Bone marrow (tissue), 2 donors: ENCODE measurements at places on chromosomes 2 and 18.

DNA sequence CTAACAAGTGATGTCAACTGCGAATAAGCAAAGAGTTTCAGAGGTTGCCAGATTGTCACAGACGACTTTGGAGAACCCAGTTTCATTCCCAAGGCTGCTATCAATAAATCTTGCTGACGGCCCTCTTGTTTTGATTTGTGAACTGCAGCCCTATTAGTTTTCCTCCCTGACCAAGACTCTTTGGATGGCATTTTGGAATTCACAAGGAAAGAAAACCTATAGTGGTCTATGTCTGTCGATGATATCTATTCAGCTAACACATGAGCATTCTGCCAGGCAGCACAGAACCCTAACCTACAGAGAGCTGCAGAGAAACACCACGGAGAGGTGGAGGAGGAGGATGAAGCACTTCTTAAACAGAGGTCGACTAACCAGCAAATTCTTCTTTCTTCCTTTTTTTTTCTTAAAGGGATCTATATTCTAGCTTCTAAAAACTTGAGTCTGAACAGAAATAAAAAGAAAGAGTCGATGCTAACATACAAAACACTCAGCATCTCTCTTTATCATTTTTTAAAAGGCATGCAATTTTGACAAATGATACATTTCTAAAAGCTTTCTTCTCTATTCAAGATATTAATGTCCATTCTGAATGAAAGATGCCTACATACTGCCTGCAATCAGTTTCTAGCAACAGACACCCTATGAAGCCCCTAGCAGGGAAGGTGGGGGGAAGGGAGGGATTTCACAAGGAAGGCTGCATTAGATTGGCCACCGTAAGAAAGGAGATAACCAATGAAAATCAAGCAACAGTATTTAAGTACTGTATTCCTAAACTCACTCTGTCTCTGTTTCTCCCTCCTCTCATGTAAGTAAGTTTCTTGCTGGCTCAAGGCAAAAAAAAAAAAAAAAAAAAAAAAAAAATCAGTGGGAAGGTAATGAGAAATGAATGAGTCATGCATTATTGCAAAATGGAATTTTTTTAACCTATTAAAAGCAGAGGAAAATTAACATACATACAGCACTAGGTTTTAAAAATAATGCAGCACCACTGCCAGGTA is 83.0 kb upstream of the CHRNA1 start:
- DNase-seq, result no peak

GRCh38 chr2:183038341-183039300 is at the start of gene NCKAP1:
Gene NCKAP1 (minus strand): TSS chr2:183038457. CDS start chr2:183038099, 358 bp downstream.
- no peak for DNase-seq

DNA sequence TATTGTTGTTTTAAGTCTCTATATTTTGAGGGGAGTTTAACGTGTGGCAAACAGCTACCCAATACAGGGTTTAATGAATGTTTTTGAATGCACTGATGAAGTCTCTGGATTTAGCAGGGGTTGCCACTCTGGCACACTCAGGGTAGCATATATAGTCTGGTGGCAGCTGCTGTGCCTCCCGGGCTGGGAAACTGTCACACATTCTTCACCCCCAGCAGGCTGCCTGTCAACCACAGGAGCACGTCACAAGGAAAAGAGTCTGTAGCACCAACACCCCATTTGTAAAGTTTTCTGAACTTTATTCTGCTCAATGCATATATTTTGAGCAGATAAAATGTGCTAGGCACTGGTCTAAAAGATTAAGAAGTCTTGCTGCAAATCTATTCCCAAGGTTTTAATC is 39.3 kb downstream of the NGEF start:
- DNase-seq, result no peak

- no peak for DNase-seq
These were observed 27.5 kb downstream of the TFCP2L1 start for GRCh38 chr2:121257480-121257840.
